ENCODE measurements at places on chromosomes 7 and 10.

DNA sequence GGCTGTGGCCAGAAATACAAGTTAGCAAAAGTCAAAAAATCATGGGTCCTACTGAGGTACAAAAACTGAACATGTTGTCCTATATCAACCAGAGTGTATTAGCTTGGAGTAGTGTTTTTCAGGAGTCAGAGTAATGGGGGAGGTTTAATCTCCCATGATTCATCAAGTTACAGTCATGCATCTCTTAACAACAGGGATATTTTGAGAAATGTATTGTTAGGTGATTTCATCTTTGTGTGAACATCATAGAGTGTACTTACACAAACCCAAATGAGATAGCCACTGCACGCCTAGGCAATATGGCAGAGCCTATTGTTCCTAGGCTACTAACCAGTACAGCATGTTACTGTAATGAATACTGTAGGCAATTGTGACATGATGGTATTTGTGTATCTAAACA is 14.9 kb upstream of the TES start:
- DNase-seq, result no peak

- no peak for DNase-seq
Observed at GRCh38 chr10:12513003-12513365, 163.6 kb downstream of the CAMK1D start.

DNA sequence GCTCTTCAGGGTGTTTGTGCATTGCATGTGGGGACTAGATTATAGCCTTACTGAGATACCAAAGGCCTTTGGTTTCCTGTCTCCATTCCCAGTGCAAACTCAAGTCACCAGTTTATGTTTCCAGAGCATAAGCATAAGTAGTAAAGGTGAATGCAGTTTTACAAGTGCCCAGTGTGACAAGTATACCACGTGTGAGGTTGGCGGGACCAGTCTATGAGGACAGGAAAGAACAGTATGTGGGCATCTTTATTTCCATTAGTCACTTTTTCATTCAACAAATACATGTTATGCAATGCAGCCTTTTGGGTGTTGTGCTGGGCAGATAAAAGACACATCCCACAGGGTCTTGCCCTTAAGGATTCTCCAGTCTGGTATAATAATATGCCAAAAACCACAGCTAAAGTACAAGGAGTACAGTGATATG is 146.5 kb downstream of the ARID5B start:
- no peak for DNase-seq

GRCh38 chr10:122078965-122079795 is 90.2 kb downstream of the TACC2 start:
- no peak for DNase-seq

DNA sequence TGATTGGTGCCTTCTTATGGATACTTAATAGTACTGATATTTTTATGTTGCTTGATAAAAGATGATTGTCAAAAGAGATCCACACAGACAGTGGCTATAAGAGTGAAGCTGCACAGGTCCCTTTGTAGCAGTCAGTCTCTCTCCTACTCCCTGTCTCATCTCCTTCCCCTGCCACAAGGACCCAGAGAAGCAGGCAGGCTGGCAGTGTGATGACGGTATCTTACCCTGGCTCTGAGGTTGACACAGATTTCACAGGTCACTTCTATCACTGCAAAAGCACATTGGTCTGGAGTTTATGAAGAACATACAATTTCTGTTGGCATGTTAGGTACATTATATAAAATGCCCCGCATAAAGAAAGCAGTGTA is 64.4 kb upstream of the AHR start:
- DNase-seq, result no peak

DNA sequence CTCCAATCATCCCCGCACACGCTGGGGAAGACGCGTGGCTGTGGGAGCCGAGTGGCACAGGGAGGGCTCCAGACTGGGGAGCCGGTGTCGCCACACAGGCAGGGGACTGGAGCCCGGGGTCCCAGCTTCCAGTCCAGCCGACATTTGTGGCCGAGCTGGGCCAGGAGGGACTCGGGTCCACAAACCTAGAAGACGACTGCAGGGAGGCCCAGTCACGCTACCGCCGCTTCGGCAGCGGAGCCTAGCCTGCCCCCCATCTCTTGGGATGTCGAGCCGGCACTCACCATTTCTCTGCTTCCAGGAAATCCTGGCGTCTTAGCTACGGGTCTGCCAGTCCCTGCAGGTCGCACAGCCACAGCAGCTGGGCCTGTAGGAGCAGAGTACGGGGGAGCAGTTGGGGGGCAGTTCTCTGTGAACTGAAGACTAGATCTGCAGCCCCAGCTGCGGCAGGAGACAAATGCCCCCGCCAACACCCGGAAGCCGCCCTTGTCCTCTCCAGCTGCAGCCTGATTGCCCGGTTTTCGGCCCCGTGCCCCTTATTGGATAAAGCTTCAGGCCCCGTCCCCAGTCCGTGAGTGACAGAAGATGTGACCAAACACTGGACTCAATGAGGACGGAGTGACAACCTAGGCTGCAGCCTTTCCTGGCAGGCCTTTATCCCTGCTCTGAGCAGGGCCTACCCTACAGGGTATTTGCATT is 270.7 kb downstream of the ZNF33B start:
- DNase-seq, result peak; percentile 73

DNA sequence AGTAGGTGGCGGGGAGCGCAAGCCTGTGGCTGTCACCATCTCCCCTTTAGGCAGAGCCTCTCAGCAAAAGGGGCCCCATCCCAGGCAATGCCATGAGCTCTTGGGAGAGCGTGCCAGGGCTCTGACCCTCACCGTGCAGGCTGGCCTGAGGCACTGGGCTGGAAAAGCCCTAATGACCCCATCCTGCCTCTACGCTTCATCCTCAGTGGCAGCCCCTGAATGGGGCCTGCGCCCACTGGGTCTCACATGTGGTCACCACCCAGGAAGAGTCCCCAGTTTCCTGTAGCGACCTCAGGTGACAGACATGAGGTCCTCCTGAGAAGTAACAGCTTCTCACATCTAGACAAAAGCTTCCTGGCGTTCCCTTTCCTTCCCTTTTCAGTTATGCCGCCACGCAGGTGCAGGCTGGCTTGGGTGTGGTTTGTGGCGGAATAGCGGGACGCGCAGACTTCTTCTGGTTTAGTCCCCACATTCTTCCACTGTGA is 59.2 kb downstream of the CLEC2L start:
- DNase-seq, result no peak

GRCh38 chr10:98260752-98261151 is 7.2 kb downstream of the LOXL4 start:
- no peak for DNase-seq

DNA sequence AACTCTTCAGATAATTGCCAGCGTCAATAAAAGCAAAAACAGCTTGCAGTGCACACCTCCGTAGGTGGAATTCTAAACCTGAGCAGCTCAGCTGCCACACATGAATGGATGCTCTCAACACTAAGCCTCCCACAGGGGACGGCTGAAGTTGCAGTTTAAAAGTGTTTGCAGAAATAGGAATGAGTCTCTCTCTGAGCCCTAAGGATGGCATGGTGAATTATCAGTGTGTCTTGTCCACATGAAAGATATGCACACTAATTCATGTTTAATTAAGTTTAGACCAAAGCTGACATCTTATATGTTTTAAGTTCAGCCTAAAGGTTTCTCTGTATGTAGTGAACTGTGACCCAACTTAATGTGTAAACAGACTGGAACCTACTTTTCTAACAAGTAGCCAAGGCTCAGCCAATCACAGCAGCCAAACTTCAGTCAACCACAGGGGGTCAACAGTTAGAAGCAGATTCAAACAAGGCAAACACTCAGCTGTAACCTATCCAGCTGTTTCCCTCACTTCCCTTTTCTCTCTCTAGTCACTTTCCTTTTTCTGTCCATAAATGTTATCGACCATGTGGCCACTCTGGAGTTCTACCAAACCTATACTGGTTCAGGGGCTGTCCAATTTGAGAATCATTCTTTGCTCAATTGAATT is 38.1 kb downstream of the CTTNBP2 start:
- DNase-seq, result no peak

GRCh38 chr10:126893841-126894240 is 11.4 kb upstream of the DOCK1 start:
- no peak for DNase-seq

- no peak for DNase-seq
Observed at GRCh38 chr7:76282344-76283253, 19.9 kb upstream of the HSPB1 start.

DNA sequence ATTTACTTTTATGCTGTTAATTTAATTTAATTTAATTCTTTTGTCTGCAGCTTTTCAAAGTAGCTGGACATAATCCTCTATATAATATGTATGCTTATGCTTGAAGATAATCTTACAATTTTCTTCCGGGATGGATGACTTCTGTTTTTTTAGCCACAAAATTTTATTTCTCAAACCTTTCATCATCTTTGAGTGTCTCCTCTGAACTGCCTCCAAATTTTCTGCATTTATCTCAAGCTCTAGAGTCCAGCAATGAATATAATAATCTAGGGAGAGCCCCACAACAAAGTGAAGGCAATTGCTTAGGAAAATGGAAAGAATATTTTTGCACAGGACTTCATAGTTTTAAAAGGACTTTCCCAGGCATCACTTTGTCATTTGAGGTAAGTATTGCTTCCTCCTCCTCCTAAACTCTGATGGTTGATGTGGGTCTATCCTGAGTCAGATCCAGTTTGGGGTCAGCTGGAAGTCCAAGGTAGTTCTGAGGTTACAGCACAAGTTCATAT is 53.7 kb upstream of the FAM3C start:
- DNase-seq, result no peak

- no peak for DNase-seq
Observed at GRCh38 chr10:88850712-88851111, 932 bp downstream of the ANKRD22 start.

DNA sequence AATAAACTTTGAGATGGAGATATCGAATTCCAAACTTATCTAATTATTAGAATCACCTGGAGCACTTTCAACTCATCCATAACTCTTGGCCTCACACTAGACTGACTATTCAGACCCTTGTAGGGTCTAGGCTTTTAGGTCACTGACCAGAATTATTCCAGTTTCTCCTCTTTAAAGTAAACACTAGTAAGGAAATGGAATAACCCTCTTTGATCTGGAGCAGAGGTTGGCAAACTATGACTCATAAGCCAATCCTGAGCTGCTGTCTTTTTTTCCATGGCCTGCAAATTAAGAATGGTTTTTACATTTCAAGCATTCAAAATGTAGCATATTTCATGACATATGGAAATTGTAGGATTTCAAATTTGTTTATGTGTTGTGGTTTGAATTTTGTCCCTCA is 1601.9 kb downstream of the REEP3 start:
- DNase-seq, result no peak

GRCh38 chr10:58574058-58574457 is 61.4 kb downstream of the BICC1 start:
- DNase-seq, result no peak

DNA sequence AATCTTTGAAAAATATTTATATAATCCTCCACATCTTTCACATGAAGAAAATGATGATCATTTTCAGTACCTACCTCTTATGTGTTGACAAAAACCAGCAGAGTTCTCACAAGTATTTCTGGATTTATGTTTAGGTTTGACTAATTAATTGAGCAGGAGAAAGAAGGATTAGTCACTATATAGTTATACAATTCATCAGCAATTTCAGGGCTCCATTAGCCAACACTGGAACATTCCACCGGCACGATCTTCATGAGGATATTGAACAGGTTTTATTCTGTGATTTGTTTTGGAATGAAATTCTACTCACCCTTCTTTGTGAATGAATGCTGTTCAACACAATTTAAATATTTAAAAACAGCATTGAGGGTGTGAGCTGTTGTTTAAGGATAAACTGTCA is 163.2 kb downstream of the SEM1 start:
- no peak for DNase-seq

GRCh38 chr10:53140506-53140905 is 367.9 kb upstream of the MBL2 start:
- DNase-seq, result no peak

- DNase-seq, result no peak
Observed at GRCh38 chr10:100100651-100101184, 19.0 kb upstream of the CPN1 start.

DNA sequence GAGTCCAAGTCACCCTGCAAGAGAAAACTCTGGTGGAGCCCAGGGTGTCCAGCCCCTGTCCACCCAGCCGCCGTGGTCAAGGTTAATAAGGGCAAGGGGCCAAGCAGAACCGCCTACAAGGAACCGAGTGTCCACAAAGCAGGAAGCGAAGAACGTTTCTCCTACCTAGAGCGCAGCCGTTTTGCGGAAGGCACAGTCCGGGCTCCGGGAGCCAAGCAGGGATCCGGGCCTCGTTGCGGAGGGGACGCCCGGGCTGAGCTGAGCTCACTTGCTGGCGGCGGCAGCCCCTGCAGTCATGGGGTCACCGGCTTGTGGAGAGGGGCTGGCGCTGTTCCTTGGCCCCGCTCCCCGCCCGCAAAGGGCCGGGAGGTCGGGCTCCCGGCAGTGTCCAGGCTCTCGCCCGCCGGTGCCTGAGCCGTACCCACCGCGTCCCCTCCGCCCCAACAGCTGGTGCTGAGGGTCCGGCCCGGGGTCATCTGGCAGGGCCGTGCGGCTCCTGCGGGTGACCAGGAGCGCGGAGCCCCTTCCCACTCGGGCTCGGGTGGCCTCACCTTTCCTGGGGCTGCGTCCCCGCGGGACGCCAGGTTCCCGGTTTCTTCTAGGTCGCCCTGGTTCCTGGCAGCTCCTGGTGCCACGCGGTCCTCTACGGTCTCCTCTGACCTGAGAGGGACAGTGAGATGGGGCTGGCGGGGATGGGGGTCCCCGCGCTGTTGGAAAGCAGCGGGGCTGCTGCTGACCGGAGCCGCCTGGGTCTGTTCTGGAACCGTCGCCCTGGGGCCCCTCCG is 14.0 kb upstream of the ZNF273 start:
- no peak for DNase-seq

- DNase-seq, result no peak
Observed at GRCh38 chr10:10589540-10590303, 427.9 kb upstream of the CELF2 start.

DNA sequence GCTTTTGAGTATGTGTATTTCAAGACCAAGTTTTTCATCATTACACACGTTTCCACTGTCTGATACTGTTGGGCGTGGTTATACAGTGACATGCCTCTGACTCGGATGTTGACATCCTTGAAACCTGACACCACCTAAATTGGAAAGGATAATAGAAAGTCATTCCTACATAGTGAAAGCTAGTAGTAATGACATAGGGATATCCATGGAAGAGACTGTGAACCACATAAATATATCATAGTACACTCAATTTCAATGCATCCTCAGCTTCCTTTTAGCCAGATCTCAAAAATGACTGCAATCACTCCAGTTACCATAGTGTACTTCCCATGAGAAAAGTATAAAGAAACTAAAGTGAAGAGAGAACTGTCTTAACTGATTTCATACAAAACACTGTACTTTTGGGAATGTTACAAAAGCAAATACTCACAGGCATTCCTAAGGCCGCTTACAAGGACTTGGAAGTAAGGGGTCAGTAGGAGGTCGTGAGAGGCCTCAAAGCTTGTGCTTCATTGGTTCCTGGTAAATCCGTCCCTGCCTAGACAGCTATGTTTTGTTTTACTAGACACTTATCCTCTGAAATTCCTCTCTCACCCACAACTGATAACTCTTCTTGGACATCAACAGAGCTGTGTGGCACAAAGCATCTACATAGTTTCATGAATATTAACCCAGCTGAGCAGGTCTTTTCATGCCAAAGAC is 71.8 kb upstream of the VWDE start:
- DNase-seq, result peak; percentile 83
